Heart left ventricle (tissue), 16 donors: ENCODE measurements at places on chromosomes 7 and 10. TPM values are rescaled to one million over a fixed set of nuclear protein-coding genes. Genes with fewer than 3 reads are reported as not detected.
A peak's percentile ranks its signal among the peaks of the same experiment; 100 is the strongest.

CDHR3 gene
- total RNA-seq = 1.1 TPM

RAMP3 gene
- 19.2 TPM for total RNA-seq

PPP1R17 gene
- 0.29 TPM for total RNA-seq

GRCh38 chr7:96418581-96418980 lies 96.7 kb upstream of the SLC25A13 start:
- no peak for DNase-seq
- no peaks in the 10 kb centered on the region for H3K36me3 ChIP-seq
- H3K27me3 ChIP-seq = no peaks in the 10 kb centered on the region
- no peak overlapping the region for H3K27ac ChIP-seq

DNA sequence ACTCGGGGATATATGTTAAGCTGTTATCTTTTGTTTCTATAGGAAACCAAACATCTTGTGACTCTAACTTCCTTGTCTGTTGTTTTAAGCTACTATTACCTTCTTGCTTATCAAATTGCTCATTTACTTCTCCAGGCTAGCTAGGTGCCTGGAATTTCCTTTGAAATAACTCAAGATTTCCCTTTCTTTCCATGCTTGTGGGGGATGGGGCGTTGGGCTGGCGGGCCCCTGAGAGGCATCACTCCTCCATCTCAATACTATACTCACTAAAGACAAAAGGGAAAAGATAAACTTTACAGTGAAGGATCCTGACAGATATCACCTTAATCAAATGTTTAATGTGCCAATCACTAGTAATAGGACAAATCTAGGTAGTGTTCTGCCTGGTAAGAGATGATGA lies 34.7 kb upstream of the MYO3A start:
- H3K4me3 ChIP-seq = no peak overlapping the region
- no peaks in the 10 kb centered on the region for H3K36me3 ChIP-seq
- no peak overlapping the region for H3K27ac ChIP-seq

CTAGE8 gene
- not detected for total RNA-seq

DNA sequence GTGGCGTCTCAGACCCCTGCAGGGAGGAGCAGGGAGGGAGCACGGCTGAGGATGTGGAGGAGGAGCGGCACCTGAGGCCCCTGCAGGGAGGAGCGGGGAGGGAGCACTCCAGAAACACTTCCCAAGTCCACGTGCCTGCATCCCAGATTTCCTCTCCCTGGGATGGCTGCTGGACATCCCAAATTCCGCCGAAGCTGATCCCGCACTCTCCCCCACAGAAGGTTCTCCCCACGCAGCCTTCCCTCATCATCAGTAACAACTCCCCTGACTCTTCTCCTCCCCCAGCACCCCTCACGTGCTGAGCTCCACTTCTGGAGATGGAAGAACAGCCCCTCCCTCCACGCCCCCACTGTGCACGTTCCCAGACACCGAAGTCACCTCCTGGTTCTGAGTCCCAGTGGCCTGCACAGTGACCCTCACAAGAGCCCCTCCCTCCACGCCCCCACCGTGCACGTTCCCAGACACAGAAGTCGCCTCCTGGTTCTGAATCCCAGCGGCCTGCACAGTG lies 17.8 kb upstream of the FOXL3 start:
- H3K36me3 ChIP-seq = no peaks in the 10 kb centered on the region
- no peak for DNase-seq
- H3K27ac ChIP-seq = no peak overlapping the region
- no peak overlapping the region for H3K4me3 ChIP-seq

CDC14C gene
- total RNA-seq = not detected

CTTNBP2 gene
- total RNA-seq = 0.95 TPM

DNA sequence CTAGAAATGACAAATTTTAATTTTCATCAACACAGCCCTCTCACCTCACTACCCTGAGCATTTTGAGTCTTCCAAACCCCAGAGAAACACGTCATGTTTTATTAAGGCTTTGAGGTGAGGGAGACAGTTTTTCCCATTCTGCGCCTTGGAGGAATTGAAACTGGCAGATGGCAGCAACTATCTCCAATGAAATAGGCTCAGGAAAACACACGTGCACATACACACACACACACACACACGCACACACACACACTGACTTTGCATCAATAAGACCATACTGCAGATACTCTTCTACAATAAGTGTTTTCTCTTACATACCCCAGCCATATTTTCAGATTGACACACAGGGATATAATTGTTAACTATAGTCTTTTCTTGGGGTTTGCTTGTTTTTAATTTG lies 3.2 kb upstream of the SFTPA2 start:
- H3K27ac ChIP-seq = no peak overlapping the region
- H3K4me3 ChIP-seq = no peak overlapping the region
- no peaks in the 10 kb centered on the region for H3K27me3 ChIP-seq
- no peaks in the 10 kb centered on the region for H3K36me3 ChIP-seq
- H3K4me1 ChIP-seq = no peaks in the 10 kb centered on the region

GRCh38 chr7:78677391-78677790 lies 776.1 kb downstream of the MAGI2 start:
- H3K27me3 ChIP-seq = no peaks in the 10 kb centered on the region
- no peak overlapping the region for H3K4me3 ChIP-seq
- H3K4me1 ChIP-seq = no peaks in the 10 kb centered on the region
- no peaks in the 10 kb centered on the region for H3K36me3 ChIP-seq
- no peak for DNase-seq

GRCh38 chr10:86569335-86569734 lies 47.7 kb upstream of the WAPL start:
- H3K4me1 ChIP-seq = no peaks in the 10 kb centered on the region
- no peak overlapping the region for H3K27ac ChIP-seq
- H3K4me3 ChIP-seq = no peak overlapping the region
- no peak for DNase-seq

DNA sequence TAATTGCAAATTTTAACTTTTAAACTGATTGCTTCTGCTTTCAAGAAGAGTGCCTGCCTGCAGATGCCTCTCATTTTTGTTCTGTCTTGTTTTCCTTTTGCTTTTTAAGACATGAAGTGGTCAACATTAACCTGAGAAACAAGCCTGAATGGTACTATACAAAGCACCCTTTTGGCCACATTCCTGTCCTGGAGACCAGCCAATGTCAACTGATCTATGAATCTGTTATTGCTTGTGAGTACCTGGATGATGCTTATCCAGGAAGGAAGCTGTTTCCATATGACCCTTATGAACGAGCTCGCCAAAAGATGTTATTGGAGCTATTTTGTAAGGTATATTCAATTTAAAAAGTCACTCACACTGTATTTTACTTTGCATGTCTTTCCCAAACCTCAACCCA lies 8.8 kb downstream of the GSTO2 start:
- no peaks in the 10 kb centered on the region for H3K36me3 ChIP-seq
- no peak overlapping the region for H3K27ac ChIP-seq
- peaks cover 14% of the 10 kb centered on the region for H3K27me3 ChIP-seq
- DNase-seq = no peak
- no peaks in the 10 kb centered on the region for H3K4me1 ChIP-seq
- H3K4me3 ChIP-seq = no peak overlapping the region

GRCh38 chr7:141011443-141011842 lies 3.3 kb downstream of the MRPS33 start:
- no peak overlapping the region for H3K4me3 ChIP-seq
- H3K4me1 ChIP-seq = peaks cover 18% of the 10 kb centered on the region
- H3K36me3 ChIP-seq = peaks cover 40% of the 10 kb centered on the region
- no peak overlapping the region for H3K27ac ChIP-seq

HABP2 gene
- not detected for total RNA-seq

- no peak for DNase-seq
- peaks cover 11% of the 10 kb centered on the region for H3K4me1 ChIP-seq
- H3K4me3 ChIP-seq = no peak overlapping the region
- no peaks in the 10 kb centered on the region for H3K27me3 ChIP-seq
- no peaks in the 10 kb centered on the region for H3K36me3 ChIP-seq
These were observed 31.6 kb downstream of the SH3PXD2A start for GRCh38 chr10:103823706-103824272.

DNA sequence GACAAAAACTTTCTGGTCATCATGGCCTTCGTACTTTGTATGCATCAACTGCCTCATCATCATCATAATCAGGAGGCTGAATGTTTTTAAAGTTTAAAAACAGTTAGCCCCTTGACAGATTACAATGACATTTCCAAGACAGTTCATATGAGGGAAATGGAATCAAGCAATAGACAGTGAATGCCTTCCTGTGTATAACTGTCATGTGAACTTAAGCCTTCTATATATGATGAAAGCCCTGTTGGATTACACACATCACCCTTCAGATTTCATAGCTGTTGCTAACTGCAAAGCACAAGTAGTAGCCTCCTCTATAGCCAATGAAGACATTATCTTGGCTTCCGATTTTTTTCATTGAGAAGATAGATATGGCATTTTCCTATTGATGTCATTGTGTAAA lies 154.0 kb downstream of the PLXDC2 start:
- no peaks in the 10 kb centered on the region for H3K4me1 ChIP-seq
- no peaks in the 10 kb centered on the region for H3K27me3 ChIP-seq
- H3K4me3 ChIP-seq = no peak overlapping the region
- no peak for DNase-seq

IRF5 gene
- total RNA-seq = 15.4 TPM

DNA sequence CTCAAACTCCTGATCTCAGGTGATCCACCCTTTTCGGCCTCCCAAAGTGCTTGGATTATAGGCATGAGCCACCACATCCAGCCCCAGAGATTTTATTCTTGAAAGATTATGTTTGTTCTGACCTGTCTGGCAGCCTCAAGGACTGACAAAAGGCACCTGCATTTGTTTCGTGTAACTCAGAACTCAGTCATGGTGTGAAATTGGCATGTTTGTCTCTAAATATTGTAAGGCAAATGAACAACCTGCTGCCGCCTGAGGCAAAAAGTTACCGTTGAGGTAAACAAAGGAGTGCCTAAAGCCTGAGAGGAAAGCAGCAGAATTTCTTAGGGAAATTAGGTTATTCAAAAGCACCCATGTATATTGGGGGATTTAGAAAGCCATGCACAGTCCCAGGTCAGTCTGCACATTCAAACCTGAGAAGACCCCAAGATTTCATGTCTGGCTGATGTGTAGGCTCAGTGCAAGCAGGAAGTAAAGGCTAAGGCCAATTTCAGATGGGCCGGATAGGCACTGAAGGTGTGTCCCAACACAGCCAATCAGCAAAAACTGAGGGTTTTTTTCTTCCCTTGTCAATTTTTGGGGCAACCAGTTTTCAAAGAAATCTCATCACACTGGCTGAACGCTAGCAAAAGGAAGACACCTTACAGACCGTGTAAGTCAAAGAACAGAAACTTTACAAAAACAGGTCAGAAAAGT lies 33.3 kb upstream of the HHEX start:
- H3K27ac ChIP-seq = no peak overlapping the region
- H3K4me3 ChIP-seq = no peak overlapping the region
- no peaks in the 10 kb centered on the region for H3K36me3 ChIP-seq
- H3K27me3 ChIP-seq = no peaks in the 10 kb centered on the region
- no peak for DNase-seq

NAT16 gene
- total RNA-seq = not detected

SPDYE9 gene
- total RNA-seq = not detected

- H3K36me3 ChIP-seq = peaks cover 7% of the 10 kb centered on the region
- no peak overlapping the region for H3K27ac ChIP-seq
- peaks cover 3% of the 10 kb centered on the region for H3K4me1 ChIP-seq
- no peak overlapping the region for H3K4me3 ChIP-seq
- H3K27me3 ChIP-seq = no peaks in the 10 kb centered on the region
These were observed 89.9 kb downstream of the DNAJB6 start for GRCh38 chr7:157426463-157427301.

ZPBP gene
- total RNA-seq = not detected

GRCh38 chr7:9945131-9945530 lies 1028.5 kb upstream of the PHF14 start:
- no peaks in the 10 kb centered on the region for H3K4me1 ChIP-seq
- H3K4me3 ChIP-seq = no peak overlapping the region
- H3K27me3 ChIP-seq = no peaks in the 10 kb centered on the region
- no peak for DNase-seq
- no peaks in the 10 kb centered on the region for H3K36me3 ChIP-seq

DNA sequence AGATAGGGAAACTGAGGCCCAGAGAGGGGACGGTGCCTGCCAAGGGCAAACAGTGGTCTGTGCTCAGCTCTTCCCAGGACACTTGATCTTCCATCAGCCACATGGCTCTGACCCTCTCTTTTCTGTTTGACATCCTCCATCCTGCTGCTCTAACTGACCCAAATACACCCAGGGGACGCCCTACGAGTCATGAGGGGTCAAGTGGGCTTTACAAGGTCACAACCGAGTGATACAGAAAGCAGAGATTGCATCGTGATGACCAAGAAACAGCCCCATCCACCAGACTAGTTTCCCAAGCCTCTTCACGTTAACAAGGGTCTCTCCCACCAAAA lies 131.2 kb upstream of the UNC5B start:
- H3K4me1 ChIP-seq = peaks cover 7% of the 10 kb centered on the region
- H3K27me3 ChIP-seq = no peaks in the 10 kb centered on the region
- no peak overlapping the region for H3K4me3 ChIP-seq

NPY gene
- total RNA-seq = not detected

- no peak for DNase-seq
- no peaks in the 10 kb centered on the region for H3K36me3 ChIP-seq
- H3K27me3 ChIP-seq = no peaks in the 10 kb centered on the region
- H3K4me1 ChIP-seq = no peaks in the 10 kb centered on the region
- H3K27ac ChIP-seq = no peak overlapping the region
These were observed 109.9 kb downstream of the ITGB8 start for GRCh38 chr7:20440472-20441105.

DNA sequence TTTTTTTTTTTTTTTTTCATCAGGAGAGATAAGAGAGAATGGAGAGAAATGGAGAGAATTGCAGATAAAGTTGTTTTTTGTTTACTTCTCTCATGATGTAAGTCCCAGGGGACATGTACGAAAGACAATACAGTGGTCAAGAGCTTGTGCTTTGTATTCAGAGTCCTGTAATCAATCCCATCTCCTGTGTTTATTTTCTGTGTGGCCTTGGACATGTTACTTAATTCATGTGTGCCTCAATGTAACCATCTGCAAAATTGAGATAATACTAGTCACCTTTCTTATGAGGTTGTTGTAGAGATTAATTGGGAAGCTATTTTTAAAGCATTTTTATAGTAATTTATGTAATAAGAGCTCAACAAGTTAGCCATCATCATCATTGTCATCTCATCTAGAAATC lies 117.5 kb downstream of the CDK14 start:
- H3K36me3 ChIP-seq = no peaks in the 10 kb centered on the region
- H3K27ac ChIP-seq = no peak overlapping the region
- no peaks in the 10 kb centered on the region for H3K27me3 ChIP-seq
- no peaks in the 10 kb centered on the region for H3K4me1 ChIP-seq
- DNase-seq = no peak
- no peak overlapping the region for H3K4me3 ChIP-seq

GRCh38 chr10:63712717-63713115 lies 191.5 kb downstream of the REEP3 start:
- H3K4me1 ChIP-seq = peaks cover 35% of the 10 kb centered on the region
- peak overlapping the region; percentile 83 for H3K27ac ChIP-seq
- no peak overlapping the region for H3K4me3 ChIP-seq
- H3K36me3 ChIP-seq = no peaks in the 10 kb centered on the region

DNA sequence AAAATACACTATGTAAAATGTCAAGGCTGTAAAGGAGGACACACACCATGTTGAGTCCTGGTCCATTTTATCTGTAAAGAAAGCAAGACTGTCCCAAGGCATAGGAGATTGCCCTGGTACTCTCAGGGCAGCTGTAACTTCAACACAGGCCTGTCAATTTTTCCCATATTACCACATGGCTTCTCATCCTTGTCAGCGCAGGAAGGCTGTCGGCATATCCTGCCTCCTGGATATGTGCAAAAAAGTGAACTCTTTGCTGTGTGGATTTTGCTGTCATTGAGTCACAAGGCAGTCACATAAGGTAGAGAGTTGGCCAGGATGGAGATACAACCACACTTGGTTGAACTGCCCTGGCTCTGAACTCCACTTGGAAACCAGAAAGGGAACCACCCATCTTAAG lies 8.7 kb downstream of the DUSP5 start:
- DNase-seq = no peak
- peaks cover 49% of the 10 kb centered on the region for H3K4me1 ChIP-seq
- peaks cover 42% of the 10 kb centered on the region for H3K36me3 ChIP-seq
- peak overlapping the region; percentile 40 for H3K27ac ChIP-seq
- H3K27me3 ChIP-seq = no peaks in the 10 kb centered on the region
